H9 (cell line): ENCODE measurements at places on chromosomes 3 and 15.

- no peak for DNase-seq
These were observed 349.4 kb upstream of the SEMA6D start for GRCh38 chr15:47367726-47368390.

DNA sequence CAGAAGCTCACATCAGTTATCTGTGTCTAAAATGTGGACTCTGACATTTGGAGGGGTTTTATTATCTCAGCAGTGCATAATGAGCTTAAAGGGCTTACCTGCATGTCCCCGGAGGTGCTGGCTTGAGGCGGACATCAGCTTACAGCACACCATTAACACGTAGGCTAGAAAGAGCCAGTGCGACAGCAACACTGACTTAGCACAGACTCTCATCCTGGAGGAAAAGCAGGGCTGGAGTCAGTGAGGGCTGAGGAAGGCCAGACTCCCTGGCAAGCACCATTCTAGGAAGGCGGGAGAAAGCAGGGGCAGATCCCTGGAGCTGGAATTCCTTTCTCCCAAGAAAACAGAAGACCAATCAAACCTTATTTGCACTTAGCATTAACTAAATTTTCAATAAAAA, 51.7 kb downstream of the TAFA4 start:
- no peak for DNase-seq

DNA sequence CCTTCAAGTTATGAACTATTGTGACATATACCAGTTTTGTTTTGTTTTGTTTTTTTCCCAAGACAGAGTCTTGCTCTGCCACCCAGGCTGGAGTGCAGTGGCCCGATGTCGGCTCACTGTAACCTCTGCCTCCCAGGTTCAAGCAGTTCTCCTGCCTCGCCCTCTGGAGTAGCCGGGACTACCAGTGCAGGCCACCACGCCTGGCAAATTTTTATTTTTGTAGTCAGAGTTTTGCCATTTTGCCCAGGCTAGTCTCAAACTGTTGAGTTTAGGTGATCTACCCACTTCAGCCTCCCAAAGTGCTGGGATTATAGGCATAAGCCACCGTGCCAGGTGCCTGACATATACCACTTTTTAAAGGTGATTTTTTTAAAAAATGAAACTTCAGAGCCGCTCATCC, 74.6 kb downstream of the ARRDC4 start:
- no peak for DNase-seq

- DNase-seq: no peak
These were observed 14.2 kb upstream of the PLXNA1 start for GRCh38 chr3:126968391-126969390.

DNA sequence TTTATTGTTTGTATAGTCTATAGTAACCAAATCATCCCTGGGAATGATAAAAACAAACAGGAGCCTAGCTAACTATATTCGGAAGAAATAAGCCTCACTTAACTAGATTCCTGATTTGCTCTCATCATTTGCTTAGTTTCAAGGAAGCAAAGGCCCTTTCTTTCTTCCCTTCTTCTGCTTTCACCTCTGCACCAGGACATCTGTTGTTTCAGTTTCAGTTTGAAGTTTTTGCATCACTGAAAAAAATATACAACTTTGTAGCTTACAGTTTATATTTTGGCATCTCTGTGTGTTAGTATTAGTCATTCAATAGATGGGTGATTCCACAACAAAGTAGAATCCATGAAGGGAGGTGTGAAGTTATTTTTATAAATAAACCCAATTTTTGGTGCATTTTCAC, 113.6 kb upstream of the SNTN start:
- no peak for DNase-seq

GRCh38 chr3:71580636-71581456, 2.7 kb downstream of the FOXP1 start:
- DNase-seq: no peak

DNA sequence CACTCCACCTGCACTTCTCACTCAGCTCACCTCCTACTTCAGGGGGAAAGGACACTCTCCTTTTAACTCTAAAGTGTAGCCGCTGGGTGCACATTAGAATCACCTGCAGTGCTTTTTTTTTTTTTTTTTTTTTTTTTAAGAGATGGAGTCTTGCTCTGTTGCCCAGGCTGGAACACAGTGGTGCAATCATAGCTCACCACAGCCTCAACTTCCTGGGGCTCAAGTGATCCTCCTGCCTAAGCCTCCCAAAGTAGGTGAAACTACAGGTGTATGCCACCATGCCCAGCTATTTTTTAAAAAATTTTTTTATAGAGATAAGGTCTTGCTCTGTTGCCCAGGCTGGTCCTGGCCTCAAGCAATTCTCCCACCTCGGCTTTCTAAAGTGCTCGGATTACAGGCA, 20.8 kb downstream of the GRAMD2A start:
- DNase-seq: no peak

- DNase-seq: no peak
These were observed 33.8 kb upstream of the ACP3 start for GRCh38 chr3:132283440-132283839.

DNA sequence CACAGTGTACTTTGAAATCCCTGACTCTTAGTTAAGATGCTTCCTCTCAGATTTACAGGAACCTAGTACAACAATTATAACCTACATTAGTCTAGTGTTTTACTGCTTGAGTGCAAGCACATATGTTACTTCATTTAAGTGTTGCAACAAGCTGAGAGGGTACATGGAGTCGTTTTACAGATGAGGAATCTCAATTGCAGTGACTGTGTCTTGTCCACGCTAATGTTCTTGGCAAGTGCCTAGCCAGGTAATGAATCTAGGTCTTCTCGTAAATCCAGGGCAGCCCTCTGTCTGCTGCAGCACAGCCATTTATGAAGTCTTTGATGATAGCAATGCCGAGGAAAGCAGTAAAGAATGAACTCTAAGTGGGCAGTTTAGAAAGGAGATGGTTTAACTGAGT, 384.4 kb upstream of the ARPP21 start:
- DNase-seq: no peak

- no peak for DNase-seq
These were observed 21.8 kb upstream of the XCR1 start for GRCh38 chr3:46049093-46049492.

GRCh38 chr3:8872261-8872660, 91.0 kb downstream of the RAD18 start:
- DNase-seq: no peak

DNA sequence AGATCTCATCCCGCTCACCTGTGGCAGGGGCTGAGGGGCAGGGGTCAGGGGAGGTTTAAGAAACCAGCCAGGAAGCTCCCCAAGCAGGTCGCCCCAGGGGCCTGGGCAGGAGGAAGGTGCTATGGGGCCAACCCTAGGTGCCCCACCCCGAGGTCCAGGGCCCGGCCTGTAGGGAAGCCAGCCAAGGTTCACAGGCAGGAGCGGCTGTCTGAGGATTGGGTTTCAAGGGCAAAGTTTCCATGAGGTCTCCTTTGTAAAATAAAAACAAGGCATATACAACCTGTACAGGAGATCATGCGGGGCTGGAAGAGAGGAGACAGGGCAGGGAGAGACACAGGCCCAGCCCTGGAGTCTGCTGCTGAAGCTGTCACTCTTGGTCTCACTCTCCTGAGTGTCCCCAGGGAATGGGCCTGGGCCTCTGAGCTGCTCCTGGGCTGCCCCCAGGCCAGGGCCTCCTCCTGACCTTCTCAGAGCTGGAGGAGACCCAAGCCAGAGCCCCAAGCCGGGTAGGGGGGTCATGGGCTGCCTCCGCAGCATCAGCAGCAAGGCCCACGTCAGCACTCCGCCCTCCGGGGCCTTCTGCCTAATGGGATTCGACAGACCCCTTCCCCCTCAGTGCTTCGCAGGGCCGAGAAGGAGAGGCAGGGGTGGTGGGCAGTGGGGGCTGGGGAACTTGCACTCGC, 5.5 kb downstream of the CPLX3 start:
- DNase-seq: no peak

- DNase-seq: no peak
These were observed 84.9 kb downstream of the HMG20A start for GRCh38 chr15:77505556-77505955.

- peak; percentile 79 for DNase-seq
These were observed at the start of gene IRAK2 for GRCh38 chr3:10164546-10165393. IRAK2 (plus strand) TSS chr3:10164919; CDS start chr3:10164955, 36 bp downstream.

- DNase-seq: no peak
These were observed 36.2 kb upstream of the TRH start for GRCh38 chr3:129938140-129938930.

DNA sequence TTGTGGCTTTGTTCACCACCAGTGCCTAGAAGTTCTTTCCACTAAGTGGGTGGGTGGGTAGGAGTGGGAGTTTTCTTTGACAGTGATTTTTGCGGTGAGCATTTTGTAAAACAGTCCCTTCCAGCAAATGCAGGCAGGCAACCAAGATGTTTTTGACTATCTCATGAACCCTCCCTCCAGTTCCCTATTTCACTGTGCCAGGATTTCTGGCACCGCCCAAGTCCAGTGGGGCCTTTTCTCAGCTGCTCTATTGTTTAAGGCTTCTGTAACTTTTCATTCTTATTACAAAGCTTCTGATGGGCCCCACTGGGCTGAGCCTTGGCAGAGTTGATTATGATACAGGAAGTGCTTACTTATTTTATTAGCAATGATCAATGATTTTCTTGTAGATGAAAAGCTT, 236.0 kb downstream of the EDEM1 start:
- DNase-seq: no peak

DNA sequence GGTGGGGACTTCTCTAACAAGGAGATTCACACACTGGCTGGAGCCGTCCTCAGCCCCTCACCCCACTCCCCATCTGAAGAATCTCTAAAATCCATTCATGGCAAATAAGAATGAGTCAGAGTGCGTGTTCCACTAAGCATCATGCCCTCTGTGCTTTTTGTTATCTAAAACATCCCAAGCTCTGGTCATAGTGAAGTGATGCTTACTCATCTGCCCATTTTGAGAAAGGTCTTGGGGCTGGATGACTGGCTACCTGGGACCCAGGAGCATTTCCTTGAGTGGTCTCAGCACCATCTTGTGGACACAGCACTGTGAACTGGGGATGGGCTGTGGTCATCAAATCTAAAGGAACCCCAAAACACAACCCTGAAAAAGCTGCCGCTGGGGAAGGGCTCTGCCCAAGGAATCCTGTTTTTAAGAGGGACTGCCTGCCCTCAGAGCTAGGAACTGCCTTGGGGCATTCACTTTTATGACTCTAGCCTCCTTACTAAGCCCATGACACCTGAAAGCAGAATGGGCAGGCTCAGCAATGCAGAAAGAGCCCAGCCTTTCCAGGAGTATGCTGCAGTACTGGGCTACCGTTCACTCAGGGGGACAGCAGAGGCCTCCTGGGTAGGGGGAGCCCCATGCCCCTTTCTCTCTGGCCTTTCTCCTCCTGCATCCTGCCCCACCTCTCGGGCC, 53.5 kb downstream of the ZBTB38 start:
- no peak for DNase-seq

GRCh38 chr15:90295270-90295648, 29.8 kb downstream of the NGRN start:
- no peak for DNase-seq

DNA sequence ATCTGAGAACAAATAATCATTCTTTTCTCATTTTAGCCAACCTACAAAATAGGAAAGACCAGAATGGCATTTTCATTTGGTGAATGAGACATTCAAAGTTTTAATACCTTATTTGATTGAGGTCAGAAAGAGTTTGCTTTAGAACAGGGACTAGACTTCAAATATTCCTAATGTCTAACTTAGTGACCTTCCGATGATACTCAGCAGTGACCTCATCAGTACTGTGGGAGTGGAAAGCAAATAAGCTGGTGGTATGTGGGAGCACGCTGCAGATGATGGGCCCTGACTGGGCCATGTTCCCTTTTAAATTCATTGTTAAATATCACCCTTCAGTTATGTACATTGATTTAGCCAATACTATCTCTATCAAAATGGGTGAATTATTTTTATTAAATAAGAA, 223.3 kb downstream of the P3H2 start:
- DNase-seq: no peak

DNA sequence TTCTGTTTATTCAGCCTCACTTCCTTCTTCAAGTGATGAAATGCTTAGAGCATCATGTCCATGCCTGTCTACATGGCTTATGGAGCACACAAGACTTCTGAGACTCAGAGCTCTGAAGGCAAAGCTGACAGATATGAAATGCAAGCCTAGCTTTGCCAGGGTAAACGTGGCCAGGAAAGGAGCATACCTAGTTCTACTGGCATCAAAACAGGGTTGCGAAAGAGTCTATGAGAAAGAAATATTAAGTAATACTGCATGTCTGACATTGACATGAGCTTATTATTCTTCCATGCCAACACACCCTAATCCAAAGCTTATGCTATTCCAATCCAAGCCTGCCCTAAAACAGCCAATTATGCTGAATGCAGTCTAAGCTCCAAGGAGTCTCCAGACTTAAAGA, 391.5 kb downstream of the ERC2 start:
- DNase-seq: no peak

GRCh38 chr3:81728766-81729544, 32.5 kb downstream of the GBE1 start:
- no peak for DNase-seq

DNA sequence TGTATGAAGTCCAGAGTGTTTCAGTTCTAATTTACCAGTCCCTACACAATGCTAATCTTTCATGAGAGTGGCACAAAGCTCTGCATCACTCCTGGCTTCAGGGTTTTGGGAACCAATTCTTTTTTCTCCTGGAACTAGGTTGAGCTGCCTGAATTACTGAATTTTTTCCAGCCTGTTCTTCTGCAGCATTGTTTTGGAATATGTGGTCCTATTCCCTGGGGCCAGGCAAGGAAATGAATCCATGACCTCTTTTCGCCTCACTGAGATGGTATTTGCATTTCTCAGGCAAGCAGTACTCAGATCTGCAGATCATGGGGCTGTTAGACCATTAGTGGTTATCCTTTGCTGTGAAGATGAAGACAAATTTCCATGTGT, 25.6 kb upstream of the GPR171 start:
- DNase-seq: no peak

DNA sequence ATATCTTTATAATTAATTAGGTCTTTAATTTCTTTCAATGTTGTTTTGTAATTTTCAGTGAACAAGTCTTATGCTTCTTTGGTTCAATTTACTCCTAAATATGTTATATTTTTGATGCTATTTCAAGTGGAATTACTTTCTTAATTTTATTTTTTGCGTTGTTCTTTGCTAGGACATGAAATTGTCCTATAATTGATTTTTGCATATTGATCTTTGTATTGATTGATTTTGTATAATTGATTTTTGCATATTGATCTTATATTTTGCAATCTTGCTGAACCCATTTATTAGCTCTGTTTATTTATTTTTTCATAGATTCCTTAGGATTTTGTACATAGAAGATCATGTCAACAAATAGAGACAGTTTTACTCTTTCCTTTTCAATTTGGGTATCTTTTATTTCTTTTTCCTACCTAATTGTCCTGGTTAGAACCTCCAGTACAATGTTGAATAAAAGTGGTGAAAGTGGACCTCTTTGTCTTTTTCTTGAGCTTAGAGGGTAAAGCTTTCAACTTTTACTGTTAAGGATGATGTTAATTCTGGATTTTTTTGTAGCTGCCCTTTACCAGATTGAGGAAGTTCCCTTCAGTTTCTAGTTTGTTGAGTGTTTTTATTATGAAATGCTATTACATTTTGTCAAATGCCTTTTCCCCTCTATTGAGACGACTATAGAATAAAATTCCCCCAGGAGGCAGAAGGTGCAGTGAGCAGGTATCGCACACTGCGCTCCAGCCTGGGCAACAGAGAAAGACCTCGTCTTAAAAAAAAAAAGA, 36.8 kb upstream of the CCDC50 start:
- no peak for DNase-seq
